HT1080 (cell line): ENCODE measurements at places on chromosomes 7 and 10.
A peak's percentile ranks its signal among the peaks of the same experiment; 100 is the strongest.

GRCh38 chr7:149815661-149816266 is 22.4 kb upstream of the ZNF862 start:
- DNase-seq, result no peak

DNA sequence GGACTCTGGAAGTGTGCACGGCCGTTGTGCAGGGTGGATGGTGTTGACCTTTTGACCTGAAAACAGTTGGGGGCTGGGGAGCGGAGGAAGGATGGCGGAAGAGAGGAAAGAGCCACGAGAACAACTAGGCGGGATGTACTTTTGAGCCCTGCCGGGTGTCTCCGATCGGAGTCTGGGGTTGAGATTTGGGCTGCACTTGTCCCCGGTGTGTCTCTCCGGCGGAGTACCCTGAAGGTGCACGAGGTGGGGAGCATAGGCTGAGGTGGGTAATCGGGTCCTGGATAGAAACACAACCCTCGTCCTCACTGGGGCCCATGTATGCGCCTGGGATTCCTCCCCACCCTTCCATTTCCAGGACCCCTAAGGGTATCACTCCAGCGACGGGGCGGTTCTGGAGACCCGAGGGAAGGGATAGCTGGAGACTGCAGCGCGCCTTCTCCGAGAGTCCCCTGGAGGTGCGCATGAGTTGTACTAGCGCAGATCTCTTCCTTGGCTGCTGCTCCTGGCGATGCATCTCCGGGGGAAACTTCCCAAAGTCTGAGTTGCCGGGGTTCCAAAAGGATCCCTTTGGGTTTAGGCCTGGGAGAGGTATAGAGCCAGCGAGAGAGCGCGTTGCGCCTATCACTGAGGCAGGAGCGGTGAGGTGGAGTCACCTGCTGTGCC is 4.6 kb upstream of the HMX2 start:
- DNase-seq, result no peak

DNA sequence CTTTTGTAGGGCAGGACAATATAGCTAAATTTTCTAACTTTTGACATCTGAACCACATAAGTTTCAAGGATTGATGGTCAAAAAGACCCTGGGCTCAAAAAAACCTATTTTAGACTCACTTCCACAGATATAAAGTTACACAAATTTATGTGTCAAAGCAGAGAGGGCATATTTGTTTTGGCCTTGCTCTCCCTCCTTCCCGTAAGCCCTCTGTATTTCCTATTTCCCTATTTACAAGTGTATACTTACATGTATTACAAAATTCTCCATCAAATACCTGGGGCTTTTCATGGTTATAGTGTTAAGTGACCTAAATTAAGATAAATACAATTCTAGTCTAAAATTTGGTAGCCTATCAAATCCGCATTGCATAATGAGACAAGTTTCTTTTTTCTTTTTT is 2.6 kb downstream of the KDM7A start:
- no peak for DNase-seq

DNA sequence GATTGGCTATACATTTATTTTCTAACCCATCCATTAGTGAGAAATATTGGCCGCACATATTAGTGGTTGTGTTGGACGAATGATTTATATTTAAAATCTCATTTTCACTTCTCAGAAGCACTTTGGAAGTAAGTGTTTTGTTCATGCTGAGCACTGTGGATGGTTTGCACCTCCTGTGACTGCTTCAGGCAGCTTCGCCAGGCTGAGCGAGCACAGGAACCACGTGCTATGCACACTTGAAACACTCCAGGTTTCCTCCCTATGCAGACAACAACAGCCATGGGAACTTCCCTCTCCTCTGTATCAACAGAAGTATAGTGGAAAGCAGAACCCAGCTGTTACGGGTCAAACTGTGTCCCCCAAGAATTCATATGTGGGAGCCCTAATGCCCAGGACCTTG is 67.3 kb upstream of the WDR11 start:
- no peak for DNase-seq

GRCh38 chr7:16753932-16754855 is 639 bp downstream of the TSPAN13 start:
- DNase-seq, result no peak

- no peak for DNase-seq
Observed at GRCh38 chr7:73779517-73779916, 9.4 kb upstream of the CLDN3 start.

GRCh38 chr7:80284855-80285254 is 150.2 kb downstream of the GNAI1 start:
- peak; percentile 57 for DNase-seq

DNA sequence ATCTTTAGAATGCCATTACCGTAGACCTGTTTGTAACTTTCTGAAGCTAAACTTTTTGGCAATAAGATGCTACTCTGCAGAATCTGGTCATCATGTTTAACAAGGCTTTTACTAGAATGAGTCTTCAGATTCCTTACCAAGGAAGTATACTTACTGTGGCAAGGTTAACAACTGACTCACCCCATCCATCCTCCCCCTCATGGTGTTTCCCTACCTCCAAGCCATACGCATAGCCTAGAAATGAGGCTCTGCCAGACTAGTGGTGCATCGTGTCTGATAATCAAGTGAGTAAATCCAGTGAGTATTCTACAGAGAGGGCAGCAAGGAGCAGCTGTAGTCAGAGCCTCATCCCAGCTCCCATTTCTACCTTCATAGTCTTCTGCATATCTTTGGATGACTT is 223.6 kb downstream of the IPMK start:
- DNase-seq, result peak; percentile 93

DNA sequence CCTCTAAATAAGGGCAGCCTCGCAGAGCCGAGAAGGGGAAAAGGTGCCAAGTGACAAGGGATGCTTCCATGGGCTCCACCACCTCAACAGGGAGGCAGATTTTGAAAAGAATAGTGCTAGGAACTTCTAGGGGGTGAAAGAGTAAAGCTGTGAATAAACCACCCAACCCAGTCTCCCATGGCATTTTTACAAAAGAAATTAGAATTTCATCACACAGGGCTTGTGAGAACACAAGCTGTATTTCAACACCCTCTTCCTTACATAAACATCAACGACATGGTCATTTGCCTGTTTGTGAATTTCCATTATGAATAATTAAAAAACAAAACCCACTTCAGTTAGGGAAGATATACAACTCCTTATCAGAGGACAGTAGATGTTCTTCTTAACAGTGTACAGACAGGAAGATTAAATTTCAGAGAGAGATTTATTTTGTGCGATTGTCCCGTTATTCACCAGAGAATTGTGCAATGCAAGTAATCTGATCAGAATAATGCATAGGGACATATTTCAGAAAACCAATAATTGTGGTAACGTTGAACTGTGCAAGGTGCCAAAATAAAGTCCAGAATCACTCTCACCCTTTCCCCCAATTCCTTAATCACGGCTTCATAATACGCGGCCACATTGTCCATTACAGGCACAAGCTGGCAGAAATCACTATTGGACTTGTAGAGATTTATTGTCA is 207.8 kb upstream of the MGMT start:
- no peak for DNase-seq

DNA sequence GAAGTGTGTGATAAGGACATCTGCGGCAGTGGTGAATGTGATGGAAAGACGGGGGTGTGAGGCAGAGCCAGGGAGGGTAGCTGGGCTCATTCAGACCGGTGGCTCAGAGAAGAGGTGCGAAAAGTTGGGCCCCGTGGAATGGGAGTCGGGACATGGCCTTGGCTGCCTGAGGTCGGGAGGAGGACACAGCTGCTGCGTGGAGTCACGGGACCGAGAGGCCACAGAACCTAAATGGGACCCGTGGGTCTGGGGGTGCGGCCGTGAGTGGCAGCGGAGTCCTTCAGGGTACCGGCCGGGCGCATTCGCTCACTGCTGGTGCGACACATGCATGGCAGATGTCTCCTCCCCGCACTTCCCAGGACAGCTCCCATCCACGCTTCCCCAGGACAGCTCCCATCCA is 22.9 kb upstream of the LARP4B start:
- no peak for DNase-seq

DNA sequence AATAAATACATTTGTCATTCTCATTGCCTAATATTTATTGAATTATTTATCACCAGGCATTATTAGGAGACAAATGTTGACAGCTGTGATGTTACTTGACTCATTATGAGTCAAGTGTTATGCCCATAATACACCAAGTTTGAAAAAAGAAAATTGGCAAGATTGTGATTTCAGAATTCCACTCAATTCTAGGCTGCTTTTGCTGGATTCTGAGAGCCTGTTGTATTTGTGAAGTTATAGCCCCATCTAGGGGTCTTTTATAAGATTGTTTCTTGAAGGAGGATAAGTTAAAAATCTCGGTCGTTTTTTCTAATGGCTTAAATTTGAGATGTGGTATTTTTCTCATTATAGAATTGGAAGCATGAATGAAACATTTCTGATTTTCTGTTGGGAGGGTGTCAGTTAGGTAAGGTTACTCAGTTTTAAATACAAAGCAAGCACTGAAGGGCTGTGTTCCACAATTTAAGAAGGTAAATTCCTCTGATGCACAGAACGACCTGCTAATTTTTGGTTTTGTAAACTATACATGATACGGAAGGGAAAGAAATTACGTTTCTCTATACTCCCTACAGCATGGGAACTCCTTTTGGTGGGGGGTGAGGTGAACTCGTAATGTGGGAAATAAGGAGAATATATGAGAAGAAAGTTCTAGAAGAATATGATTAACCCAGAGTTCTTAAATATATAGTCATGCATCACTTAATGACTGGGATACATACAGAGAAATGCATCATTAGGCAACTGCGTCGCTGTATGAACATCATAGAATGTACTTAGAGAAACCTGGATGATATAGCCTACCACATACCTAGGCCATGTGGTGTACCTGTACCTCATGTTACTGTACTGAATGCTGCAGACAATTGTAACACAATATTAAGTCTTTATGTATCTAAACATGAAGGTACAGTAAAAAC is 2.6 kb downstream of the STK31 start:
- peak; percentile 65 for DNase-seq

DNA sequence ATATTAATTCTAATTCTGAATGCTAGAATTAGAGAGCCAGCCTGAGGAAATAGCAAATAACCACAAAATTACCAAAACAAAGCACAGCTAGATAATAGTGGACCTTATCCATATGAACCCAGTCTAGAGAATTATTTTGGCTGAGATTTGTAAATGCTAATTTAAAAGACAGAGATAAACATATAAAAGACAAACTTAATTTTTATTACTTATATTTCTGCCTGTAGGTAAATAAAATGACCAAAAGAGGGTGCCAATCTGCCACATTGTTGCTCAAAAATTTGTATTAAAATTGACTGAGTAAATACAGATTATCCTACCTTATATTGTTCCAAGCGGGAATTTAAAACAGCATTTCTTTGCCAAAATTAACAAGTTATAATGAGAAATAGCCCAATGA is 20.2 kb downstream of the RTKN2 start:
- no peak for DNase-seq
